ENCODE measurements at places on chromosomes 3 and 15. TPM values are rescaled to one million over a fixed set of nuclear protein-coding genes. Genes with fewer than 3 reads are reported as not detected.

MYZAP gene
- not detected for total RNA-seq

OR5K2 gene
- total RNA-seq = not detected

GRCh38 chr15:48963524-48964113 lies at the start of gene SHC4:
TSS of gene SHC4 (minus strand) at chr15:48963919. CDS start at chr15:48963015, 904 bp downstream.
- peak within 1 kb of the TSS; percentile 78 for H3K4me3 ChIP-seq
- H3K27ac ChIP-seq = peak within 1 kb of the TSS; percentile 85
- H3K36me3 ChIP-seq = peaks cover 17% of the 10 kb centered on the region
- no peaks in the 10 kb centered on the region for H3K27me3 ChIP-seq

- peaks cover 13% of the 10 kb centered on the region for H3K4me1 ChIP-seq
- peaks cover 3% of the 10 kb centered on the region for H3K27me3 ChIP-seq
- H3K27ac ChIP-seq = peak overlapping the region; percentile 86
- no peak for DNase-seq
- H3K4me3 ChIP-seq = peak overlapping the region; percentile 96
Observed at GRCh38 chr3:149752788-149753136, 473 bp upstream of the COMMD2 start.

DNA sequence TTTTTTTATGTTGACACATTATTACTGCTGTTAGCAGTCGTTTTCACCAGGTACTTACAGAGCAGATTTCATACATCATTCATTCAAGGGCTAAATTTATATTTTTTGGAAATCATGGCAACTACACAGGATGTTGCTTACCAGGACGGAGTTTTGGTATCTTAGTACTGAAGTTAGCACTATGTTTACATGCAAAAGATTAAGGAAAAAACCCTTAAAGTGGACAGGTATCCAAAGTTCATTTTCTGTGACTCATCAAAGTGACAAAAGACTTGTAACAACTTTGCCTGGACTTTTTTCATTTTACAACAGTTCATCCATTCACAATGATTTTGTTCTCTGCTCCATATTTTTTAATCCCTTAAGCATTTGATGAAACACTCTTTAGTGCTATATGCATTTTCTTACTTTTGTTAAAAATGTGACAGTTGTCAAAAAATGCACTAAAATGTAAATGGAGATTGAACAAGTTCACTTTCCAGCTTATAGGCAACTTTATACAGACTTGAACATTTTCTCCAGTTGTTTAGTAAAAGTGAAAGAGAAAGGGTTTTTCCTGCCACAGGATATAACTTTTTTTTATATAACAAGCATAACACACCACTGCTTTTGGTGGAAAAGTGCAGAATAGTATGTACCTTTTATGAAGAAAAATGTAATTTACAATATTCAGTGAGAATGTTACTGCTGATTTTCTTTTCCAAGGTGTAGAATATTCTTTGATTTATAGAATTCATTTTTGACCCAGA lies 104.1 kb downstream of the STT3B start:
- H3K27ac ChIP-seq = peak overlapping the region; percentile 90
- no peaks in the 10 kb centered on the region for H3K27me3 ChIP-seq
- peaks cover 39% of the 10 kb centered on the region for H3K36me3 ChIP-seq
- DNase-seq = no peak
- peak overlapping the region; percentile 69 for H3K4me3 ChIP-seq

DNA sequence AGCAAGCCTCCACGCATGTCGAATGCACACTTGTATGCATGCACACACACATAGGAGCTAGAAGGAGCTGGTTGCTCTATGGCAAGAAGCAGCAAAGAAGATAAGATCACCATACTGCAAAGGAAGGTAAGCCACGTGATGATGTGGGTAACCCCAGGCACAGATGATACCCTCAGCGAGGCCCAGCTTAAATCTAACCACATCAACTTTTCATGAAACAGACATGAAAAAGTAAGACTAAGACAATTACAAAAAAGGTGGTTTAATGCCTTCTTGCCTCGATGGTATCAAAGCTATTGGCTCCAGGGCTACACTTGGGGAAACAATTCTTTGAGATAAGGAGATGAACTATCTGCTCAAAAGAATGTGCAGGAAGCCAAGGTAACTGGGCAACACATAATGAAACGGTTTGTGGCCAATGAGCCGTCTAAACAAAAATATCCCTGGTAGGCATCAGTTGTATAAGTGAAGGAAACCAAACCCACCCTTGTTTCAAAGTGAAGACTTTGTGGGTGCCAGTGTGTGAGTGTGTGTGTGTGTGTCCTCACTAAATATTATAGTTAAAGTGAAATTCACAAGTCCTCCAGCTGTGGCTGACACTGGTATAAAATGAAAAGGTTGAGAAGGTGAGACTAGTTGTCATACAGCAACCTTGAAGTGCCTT lies 365.7 kb upstream of the ICE2 start:
- peak; percentile 89 for DNase-seq
- peaks cover 26% of the 10 kb centered on the region for H3K27me3 ChIP-seq
- peak overlapping the region; percentile 64 for H3K27ac ChIP-seq
- H3K36me3 ChIP-seq = no peaks in the 10 kb centered on the region

DNA sequence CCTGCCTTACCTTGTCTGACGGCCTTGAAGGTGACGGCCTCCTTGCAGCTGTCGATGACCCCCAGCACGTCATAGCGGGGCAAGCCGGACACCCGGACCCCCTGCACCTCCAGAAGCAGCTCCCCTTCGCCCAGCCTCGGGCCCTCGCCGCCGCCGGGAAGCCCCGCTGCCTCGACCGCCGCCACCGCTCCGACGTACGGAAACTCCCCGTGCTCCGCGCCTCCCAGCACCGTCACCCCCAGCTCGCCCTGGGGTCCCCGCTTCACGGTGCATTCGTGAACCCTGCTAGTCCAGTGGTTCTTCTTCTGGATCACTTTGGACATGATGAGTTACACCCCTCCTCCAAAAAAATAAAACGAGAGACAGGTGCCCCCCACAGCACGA lies 740 bp downstream of the MAGI1 start:
- peaks cover 61% of the 10 kb centered on the region for H3K27me3 ChIP-seq
- DNase-seq = peak; percentile 63
- peak overlapping the region; percentile 88 for H3K27ac ChIP-seq
- peaks cover 2% of the 10 kb centered on the region for H3K36me3 ChIP-seq
- H3K4me3 ChIP-seq = peak overlapping the region; percentile 96

- H3K27ac ChIP-seq = no peak overlapping the region
- DNase-seq = no peak
- no peak overlapping the region for H3K4me3 ChIP-seq
Observed at GRCh38 chr15:58038426-58039078, 27.0 kb downstream of the ALDH1A2 start.

DNA sequence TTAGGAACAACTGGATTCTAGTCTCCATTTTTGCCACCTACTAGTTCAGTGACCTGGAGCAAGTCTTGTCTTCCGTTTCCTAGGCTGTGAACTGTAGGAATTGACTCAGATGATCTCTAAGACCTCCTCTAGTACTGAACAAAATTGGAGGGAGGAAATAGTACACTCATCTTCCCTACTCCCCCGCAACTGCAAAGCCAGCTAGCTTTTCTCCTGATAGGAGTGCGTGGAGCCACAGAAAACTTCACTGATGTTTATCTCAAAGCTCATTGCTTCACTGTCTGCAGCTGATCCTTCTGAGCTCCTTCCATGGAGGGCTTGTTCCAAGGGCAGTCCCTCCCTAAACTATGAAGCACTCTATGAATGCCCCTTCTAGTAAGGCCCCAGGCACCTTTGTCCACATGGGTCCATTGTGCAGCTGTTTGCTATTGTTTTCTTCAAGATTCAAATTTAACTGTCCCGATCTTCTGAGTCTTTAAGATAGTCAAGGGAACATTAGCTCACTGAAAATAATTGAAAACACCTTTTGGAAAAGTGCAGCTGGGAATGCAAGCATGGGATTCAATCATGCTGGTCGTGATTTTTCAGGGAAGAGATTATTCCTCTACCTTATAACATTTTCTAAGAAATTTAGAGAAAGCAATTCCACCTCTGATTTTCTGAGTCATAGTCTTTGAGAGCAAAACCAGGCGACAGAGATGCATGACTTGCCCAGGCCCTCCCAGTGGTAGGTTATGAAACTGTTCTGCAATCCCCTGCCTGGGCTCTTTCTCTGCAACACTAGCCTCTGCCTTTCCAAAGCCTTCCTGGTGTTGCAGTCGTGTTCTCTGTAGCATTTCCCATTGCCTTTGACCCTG lies 24.3 kb downstream of the FILIP1L start:
- H3K4me3 ChIP-seq = peak overlapping the region; percentile 29
- H3K4me1 ChIP-seq = peaks cover 32% of the 10 kb centered on the region
- peak overlapping the region; percentile 38 for H3K27ac ChIP-seq
- peaks cover 4% of the 10 kb centered on the region for H3K27me3 ChIP-seq

GRCh38 chr15:73700041-73700842 lies 16.1 kb downstream of the CD276 start:
- H3K36me3 ChIP-seq = no peaks in the 10 kb centered on the region
- peaks cover 38% of the 10 kb centered on the region for H3K4me1 ChIP-seq
- H3K27ac ChIP-seq = no peak overlapping the region
- DNase-seq = peak; percentile 93
- no peak overlapping the region for H3K4me3 ChIP-seq
- peaks cover 32% of the 10 kb centered on the region for H3K27me3 ChIP-seq

GRCh38 chr3:4043867-4044575 lies 244.8 kb downstream of the LRRN1 start:
- H3K27ac ChIP-seq = no peak overlapping the region
- H3K27me3 ChIP-seq = no peaks in the 10 kb centered on the region
- DNase-seq = no peak
- no peaks in the 10 kb centered on the region for H3K4me1 ChIP-seq
- H3K36me3 ChIP-seq = no peaks in the 10 kb centered on the region

- H3K36me3 ChIP-seq = no peaks in the 10 kb centered on the region
- DNase-seq = no peak
- H3K4me1 ChIP-seq = peaks cover 25% of the 10 kb centered on the region
- no peak overlapping the region for H3K27ac ChIP-seq
- H3K27me3 ChIP-seq = peaks cover 65% of the 10 kb centered on the region
- H3K4me3 ChIP-seq = no peak overlapping the region
Observed at GRCh38 chr15:39578851-39579486, 1.9 kb upstream of the THBS1 start.

GRCh38 chr15:98282656-98283332 lies 322.3 kb downstream of the ARRDC4 start:
- H3K36me3 ChIP-seq = no peaks in the 10 kb centered on the region
- H3K27me3 ChIP-seq = no peaks in the 10 kb centered on the region
- no peak overlapping the region for H3K4me3 ChIP-seq
- no peak overlapping the region for H3K27ac ChIP-seq

- DNase-seq = no peak
- no peak overlapping the region for H3K4me3 ChIP-seq
- no peaks in the 10 kb centered on the region for H3K36me3 ChIP-seq
- no peaks in the 10 kb centered on the region for H3K4me1 ChIP-seq
- H3K27me3 ChIP-seq = no peaks in the 10 kb centered on the region
- no peak overlapping the region for H3K27ac ChIP-seq
Observed at GRCh38 chr3:135090020-135090717, 295.1 kb downstream of the EPHB1 start.

DNA sequence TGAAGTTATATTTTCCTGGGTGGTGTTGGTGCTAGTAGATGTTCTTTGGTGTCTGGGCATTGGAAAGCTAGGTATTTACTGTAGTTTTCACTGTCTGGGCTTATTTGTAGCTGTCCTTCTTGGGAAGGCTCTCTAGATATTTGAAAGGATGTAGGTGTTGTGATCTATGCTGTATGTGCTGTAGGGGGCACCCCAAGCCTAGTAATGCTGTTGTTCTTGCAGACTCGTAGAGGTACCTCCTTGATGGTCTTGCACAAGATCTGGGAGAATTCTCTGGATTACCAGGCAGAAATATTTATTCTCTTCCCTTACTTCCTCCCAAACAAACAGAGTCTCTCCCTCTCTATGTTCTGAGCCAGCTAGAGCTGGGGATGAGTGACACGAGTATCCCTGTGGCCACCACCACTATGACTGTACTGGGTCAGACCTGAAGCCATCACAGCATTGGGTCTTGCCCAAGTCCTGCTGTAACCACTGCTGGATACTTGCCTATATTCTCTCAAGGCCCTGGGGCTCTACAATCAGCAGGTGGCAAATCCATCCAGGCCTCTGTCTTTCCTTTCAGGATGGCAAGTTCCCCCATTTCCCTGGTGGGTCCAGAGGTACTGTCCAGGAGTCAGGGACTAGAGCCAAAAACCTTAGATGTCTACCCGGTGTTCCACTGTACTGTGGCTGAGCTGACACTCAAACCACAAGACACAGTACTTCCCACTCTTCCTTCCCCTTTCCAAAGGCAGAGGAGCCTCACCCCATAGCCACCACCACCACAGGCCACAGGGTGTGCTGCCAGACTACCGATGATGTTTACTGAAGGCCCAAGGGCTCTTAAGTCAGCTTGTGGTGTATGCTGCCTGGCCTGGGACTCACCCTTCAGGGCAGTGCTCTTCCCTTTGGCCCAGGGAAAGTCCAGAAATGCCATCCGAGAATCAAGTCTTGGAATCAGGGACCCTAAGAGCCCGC lies 195.2 kb upstream of the DPPA4 start:
- no peaks in the 10 kb centered on the region for H3K36me3 ChIP-seq
- H3K4me1 ChIP-seq = no peaks in the 10 kb centered on the region
- H3K27me3 ChIP-seq = no peaks in the 10 kb centered on the region
- H3K4me3 ChIP-seq = no peak overlapping the region
- H3K27ac ChIP-seq = no peak overlapping the region

GRCh38 chr15:96243701-96244100 lies 86.8 kb upstream of the NR2F2 start:
- H3K36me3 ChIP-seq = no peaks in the 10 kb centered on the region
- H3K27ac ChIP-seq = no peak overlapping the region
- no peak overlapping the region for H3K4me3 ChIP-seq
- no peaks in the 10 kb centered on the region for H3K27me3 ChIP-seq
- DNase-seq = no peak

- H3K4me1 ChIP-seq = peaks cover 11% of the 10 kb centered on the region
- no peaks in the 10 kb centered on the region for H3K27me3 ChIP-seq
- no peak overlapping the region for H3K4me3 ChIP-seq
- H3K36me3 ChIP-seq = no peaks in the 10 kb centered on the region
- DNase-seq = peak; percentile 69
Observed at GRCh38 chr3:197224034-197224444, 74.4 kb downstream of the DLG1 start.

Data from activated CD4-positive, alpha-beta T cell treated with anti-CD3 and anti-CD28 coated beads, Interleukin-2, amount 10 ng/mL, durations not matched to agents 24 days and 14 days (primary cell).